ENCODE measurements at places on chromosomes 12 and 14. TPM values are rescaled to one million over a fixed set of nuclear protein-coding genes. Genes with fewer than 3 reads are reported as not detected.

- DNase-seq, result no peak
Observed at GRCh38 chr14:69002069-69002468, 23.0 kb upstream of the ACTN1 start.

GRCh38 chr12:103523771-103524170 is 28.0 kb upstream of the C12orf42 start:
- no peak for DNase-seq

DNA sequence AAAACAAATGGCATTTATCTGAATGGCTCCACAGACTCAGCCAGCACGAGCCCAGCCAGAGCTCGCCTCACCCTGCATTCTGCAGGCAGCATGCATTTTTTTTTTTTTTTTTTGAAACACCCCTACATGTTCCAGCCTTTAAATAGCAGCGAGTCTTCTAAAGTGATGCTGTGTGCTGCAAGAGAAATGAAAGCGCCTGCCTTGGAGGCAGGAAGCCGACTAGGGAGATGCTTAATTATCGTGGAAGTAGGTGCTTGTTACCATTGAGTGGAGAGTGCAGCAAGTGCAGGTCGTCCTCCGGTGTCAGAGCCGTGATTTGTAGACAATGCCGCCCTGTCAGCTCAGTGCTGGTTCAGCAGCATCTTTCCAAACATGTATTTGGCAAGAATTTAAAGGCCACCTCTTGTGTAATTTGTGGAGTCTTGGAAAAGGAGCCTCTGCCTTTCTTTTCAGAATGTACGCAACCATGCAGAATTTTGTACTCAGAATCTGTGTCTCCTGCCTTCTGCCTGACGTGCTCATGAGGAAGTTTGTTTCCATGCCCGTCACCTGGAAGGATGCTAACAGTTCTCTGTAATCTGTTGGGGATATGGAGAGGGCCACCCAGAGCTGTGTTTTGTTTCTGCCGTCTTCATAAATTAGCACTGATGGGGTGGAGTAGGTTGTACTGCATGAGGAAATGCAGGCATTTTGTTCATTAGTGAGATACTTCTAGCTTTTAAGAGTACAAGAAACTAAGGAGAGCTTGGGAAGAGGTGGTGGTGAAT is 345.9 kb upstream of the RGS6 start:
- no peak for DNase-seq

GRCh38 chr12:108238474-108238873 is 100.6 kb downstream of the CMKLR1 start:
- no peak for DNase-seq

- DNase-seq, result no peak
Observed at GRCh38 chr12:25284024-25284423, 33.3 kb upstream of the KRAS start.

GRCh38 chr12:14256121-14256520 is 109.4 kb upstream of the ATF7IP start:
- no peak for DNase-seq

DNA sequence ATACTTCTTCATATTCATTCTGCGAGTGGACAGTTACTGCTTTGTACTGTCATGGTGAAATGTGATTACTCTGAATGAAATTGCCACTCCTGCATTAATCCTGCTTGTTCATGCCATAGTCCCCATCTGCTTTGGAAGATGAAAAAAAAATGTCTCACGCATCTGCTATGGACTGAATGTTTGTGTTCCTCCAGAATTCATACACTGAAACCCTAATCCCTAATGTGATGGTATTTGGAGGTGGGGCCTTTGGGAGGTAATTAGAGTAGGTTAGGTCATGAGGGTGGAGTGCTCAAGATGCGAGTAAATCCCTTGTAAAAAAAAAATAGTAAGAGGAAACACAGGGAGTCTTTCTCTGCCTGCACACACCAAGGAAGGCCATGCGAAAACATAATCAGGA is 427.2 kb downstream of the TMTC2 start:
- DNase-seq, result no peak

The ADCY6 gene
- total RNA-seq, result 98.4 TPM

DNA sequence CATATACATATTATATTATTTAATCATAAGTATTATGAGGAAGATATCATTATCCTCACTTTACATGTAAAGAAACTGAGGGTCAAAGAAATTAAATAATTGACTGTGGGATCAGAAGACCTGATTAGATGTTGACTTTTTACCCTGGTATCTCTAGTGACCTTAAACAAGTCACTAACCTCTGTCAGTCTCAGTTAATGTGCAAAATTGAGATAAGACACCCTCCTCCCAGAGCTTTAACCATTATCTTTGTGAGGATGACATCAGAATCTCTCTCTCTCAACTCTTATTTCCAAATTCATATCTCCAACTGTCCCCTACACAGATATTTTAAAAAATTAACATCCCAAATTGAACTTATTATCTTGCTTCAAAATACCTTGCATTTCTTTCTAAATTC is 177.8 kb downstream of the KLHL28 start:
- no peak for DNase-seq

- no peak for DNase-seq
Observed at GRCh38 chr14:92690171-92691011, 58.0 kb downstream of the LGMN start.

The EFS gene
- 3.6 TPM for total RNA-seq

- no peak for DNase-seq
Observed at GRCh38 chr14:61387076-61387475, 65.7 kb downstream of the PRKCH start.

The NKX2-1 gene
- total RNA-seq, result not detected

GRCh38 chr14:65164068-65164824 is 61.9 kb upstream of the MAX start:
- DNase-seq, result no peak

The APOF gene
- not detected for total RNA-seq

The REM2 gene
- total RNA-seq, result not detected

GRCh38 chr12:10361622-10362021 is 28.2 kb downstream of the KLRK1 start:
- DNase-seq, result no peak

Measured in left ventricle myocardium inferior (tissue), 1 donor.